Common myeloid progenitor, CD34-positive (primary cell): ENCODE measurements at places on chromosomes 1 and 21.

- DNase-seq, result no peak
These were observed 45.2 kb downstream of the CLEC20A start for GRCh38 chr1:178451529-178451928.

- DNase-seq, result peak; percentile 63
These were observed 1.1 kb upstream of the TMEM82 start for GRCh38 chr1:15740924-15741850.

DNA sequence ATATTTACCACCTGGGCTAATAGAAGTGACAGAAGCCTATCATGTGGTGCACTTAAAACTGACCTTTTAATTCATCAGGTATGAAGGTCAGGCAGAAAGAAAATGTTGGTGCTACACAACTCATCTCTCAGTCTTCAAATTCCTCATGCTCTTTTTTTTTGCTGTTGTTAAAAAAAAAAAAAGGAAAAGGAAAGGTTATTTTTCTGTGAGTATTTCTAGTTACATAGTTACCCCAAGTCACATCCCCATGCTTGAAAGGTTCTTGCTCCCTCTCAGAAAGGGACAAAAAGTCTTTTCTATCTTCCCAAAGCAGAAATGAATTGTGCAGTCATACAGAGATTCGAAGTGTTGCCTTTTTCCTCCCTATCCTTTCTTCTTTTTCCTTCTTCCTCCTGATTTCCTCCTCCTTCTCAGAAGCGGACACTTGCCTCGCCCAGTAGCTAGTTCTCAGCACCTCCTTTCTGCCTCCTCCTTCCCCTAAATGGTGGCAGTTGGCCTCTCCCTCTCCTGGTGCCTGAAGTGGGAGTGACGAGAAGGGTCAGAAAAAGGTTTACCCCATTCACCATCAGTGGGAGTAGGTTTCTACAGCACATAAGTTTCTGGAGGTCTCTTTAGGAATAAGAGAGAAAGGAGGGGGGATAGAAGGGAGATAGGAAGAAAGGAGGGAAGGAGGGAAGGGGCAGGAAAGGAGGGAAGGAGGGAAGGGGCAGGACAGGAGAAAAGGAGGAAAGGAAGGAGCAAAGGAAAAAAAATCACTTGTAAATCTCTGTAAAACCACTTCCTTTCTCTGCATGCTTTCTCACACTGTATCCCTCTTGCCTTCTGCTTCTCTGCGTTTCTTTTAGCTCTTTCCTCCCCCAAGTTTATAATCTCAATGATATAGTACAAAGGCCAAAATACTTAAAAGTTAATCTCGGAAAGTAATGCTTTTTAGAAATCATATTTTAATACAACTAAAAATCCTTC, 20.4 kb upstream of the C1orf105 start:
- DNase-seq, result no peak

- DNase-seq, result no peak
These were observed 32.1 kb downstream of the EPHX1 start for GRCh38 chr1:225842074-225842473.

DNA sequence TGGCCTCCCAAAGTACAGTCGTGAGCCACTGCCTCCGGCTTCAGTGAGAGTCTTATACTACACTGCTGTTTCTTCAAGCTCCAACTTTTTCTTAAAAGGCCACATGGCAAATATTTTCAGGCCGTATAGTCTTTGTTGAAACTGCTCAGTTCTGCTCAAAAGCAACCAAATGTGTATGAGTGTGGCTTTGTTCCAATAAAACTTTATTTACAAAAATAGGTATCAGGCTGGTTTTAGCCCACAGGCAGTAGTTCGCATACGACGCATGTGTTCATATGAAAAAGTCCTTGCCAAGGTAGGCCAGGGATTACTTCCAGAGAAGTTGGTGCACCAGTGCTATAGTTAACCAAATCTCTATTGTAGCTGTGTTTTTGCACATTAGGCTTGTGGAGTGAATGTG, 6.2 kb downstream of the PLEKHM2 start:
- no peak for DNase-seq

DNA sequence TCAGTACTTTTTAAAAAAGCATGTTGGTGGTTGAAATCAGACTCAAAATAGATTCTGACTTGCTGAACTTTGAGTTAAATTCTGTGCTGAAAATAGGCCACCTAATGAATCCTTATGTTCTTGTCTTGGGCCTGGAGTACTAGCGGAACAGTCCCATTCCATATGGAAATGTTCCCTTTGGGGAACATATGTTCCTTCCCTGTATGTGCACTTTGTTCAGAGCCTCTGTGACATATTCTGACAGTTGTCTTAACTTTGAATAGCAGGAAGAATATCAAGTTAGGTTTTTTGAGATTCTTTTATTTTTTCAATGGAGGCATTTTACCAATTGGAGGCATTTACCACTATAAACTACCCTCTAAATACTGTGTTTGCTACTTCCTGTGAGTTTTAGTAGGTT, 1667.8 kb downstream of the PLA2G4A start:
- DNase-seq, result no peak

DNA sequence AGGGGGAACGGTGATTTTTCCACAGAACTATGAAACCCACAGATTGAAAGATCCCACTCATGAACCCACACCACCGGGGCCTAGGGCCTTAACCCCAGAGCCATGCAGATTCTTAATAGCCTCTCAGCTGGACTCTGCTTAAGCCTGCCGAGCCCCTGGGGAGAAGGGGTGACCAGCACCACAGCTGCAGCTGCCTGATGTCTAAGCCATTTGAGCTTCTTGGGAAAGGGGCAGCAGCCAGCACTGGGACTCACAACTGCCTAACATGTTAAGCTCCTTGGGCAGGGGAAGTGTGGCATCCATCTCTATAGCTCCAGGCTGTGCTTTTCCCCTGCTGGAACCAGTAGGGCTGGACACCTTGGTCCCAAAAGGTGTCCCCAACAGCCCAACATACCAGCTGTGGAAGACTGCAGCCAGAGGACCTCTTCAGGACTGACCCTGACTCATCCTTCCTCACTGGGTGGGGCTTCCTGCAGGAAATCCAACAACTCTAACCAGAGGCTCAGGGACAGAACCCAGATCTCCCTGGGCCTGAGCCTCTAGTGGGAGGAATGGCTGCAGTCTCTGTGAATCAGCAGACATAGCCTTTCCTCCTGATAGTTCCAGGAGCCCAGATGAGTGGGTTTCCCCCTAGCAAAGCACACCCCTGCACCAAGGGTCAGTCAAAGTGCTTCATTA, 34.6 kb upstream of the FMO3 start:
- DNase-seq, result no peak

- peak; percentile 56 for DNase-seq
These were observed 73.9 kb upstream of the VTCN1 start for GRCh38 chr1:117284399-117285215.

DNA sequence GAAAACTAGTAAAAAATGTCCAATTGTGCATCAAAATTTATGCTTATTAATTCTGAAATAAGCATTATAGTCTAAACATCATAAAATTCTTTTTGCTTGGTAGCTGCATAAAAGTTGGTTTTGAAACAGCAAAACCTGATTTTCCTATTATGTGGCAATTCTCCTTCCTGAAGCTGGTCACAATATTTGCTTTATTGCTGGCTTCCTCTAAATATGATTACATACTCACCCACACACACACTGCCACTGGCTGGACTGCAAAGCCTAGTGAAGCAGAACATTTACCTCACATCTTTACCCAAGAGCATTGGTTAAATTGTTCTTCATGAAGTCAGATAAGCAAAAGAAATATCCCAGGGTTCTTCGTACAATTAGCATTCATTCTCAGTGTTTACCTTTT, 103.0 kb downstream of the NR5A2 start:
- DNase-seq, result no peak

DNA sequence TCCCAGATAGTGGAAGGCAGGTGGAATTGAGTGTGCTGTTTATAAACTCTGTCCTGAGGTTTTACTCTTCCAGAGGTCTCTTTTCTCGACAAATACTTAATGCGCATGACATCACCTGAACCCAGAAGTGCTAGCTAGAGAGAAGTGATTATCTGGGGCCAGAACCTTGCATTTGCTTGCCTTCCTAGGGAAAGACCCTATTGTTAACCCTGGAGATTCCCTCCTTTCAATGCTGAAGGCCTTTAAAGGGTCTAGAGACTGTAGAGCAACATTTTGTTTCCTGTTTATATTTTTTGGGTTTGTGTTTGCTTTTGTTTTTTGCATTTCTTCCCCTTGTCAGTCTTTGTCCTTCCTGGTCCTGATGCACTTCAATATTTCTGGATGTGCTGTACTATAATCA, 36.2 kb downstream of the ATP2B4 start:
- no peak for DNase-seq

- no peak for DNase-seq
These were observed 7.0 kb downstream of the ALDH4A1 start for GRCh38 chr1:18895317-18895716.

- DNase-seq, result no peak
These were observed 7.8 kb upstream of the MEF2D start for GRCh38 chr1:156508205-156508954.

GRCh38 chr1:160797861-160798273, 1.9 kb downstream of the LY9 start:
- DNase-seq, result peak; percentile 24

- DNase-seq, result no peak
These were observed 58.9 kb downstream of the HSPG2 start for GRCh38 chr1:21878009-21878773.

DNA sequence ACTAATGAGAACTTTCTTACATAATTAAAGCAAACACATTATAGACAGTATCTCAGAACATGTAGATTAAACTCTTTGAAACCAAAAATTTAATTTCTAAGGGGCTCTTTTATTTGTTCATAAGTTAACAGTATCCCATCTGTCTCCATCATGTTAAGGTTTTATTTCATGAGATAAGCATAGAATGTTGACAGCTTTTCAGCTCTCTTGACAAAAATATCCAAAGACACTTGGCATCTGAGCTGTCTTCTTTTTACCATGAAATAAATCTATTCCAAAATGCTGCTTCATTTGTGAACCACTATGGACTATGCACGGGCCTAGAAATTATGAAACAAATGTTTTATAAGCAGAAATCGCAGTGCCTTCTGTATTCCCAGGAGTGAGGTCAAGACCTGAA, 45.2 kb downstream of the SCYL3 start:
- DNase-seq, result no peak

DNA sequence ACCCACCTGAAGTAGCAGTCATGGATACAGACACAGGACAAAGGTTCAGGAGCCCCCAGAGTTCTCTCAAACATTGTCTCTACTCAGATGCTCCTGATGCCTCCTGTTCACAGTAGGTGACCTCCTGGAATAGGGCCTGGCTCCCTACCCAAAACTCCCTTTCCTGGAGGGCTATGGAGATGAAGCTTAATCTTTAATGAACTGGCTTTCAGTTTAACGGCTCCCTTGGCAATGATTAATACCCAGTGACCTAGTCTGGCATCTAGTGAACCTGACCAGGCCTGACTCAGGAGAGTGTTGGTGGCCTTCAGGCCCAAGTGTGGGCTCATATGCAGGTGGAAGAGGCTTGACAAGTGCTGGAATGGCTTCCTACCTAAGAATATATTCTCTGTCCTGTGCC, 65.2 kb upstream of the TRABD2B start:
- no peak for DNase-seq

DNA sequence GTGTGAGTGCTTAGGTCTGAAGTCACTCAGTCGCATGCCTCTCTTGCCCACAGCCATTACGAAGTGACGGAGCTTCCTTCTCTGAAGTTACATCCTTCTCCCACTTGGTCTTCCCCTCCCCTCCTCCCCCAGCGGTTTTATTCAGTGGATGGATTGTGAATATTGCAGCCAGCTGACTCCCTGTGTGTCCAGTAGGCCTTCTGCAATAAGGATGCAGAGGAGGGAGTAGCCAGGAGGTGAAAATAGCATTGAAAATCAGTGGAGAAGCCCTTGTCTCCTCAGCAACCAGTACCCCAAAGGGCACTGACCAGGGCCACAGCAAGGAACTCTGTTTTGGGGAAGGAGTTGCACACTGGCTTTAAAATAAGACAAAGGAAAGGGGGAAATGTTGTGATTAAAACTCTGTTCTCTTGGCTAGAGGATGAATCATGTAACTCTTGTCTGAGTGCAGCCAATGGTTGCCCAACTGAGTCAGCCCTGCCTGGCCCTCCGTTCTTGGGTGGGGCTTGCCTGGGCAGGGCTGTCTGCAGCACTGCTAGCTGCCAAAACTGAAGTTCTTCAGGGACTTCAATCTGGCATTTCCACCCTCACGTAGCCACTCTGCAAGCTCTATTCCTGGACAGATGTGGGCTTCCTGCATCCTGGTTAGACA, 4.3 kb downstream of the S100A10 start:
- no peak for DNase-seq

GRCh38 chr1:151619489-151620093, 7.7 kb downstream of the SNX27 start:
- DNase-seq, result no peak

DNA sequence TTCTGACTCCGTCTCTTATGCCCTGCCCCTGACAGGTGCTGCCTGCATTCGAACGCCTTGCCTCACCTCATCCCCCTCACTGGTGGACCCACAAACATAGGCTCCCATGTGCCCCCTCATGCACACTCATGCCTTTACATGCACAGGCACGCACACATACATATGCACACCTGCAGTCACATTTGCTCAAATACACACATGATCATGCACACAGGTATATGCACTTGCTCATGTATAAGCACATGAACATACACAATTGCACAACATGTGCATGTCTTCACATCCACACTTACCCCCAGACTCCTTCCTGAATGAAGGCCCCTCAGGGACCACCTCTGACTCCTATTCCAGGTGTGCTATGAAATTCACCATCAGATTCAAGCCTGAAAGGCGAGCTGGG, 506.9 kb downstream of the PTPRU start:
- no peak for DNase-seq

- no peak for DNase-seq
These were observed 18.5 kb downstream of the COLGALT2 start for GRCh38 chr1:184019069-184019468.

DNA sequence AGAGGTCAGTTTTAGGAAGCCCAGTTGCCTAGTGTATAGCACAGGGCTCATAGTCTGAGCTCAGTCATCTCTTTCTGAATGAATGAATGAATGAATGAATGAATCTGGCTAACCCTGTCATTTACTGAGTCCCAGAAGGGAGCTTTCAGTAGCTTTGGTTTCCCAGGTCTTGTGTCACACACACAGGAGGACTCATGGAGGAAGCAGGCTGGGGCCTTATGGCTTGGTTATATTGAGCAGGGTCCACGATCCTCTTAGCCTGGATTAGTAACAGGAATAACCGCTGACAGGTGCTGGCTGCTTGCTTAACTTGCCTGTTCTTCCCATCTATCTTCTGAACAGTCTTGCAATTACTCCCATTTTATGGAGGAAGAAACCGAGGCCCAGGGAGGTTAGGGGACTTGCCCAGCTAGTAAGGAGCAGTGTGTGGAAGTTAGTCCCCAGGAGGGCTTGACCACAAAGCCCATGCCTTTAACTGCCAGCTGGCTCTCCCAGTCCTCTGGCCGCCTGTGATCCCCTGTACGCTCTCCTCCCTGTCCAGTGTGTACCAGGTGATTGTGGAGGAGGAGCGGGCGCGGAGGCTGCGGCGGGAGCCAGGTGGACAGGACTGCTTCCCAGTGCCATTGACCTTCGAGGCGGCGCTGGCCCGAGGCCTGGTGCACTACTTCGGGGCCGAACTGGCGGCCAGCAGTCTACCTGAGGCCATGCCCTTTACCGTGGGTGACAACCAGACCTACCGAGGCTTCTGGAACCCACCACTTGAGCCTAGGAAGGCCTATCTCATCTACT, 46.0 kb downstream of the PTPRU start:
- no peak for DNase-seq
